Activated CD8-positive, alpha-beta memory T cell treated with anti-CD3 and anti-CD28 coated beads for 1 hour (primary cell): ENCODE measurements at places on chromosomes 5 and 9.

- DNase-seq: no peak
Measured at GRCh38 chr5:9699681-9700080, 69.5 kb upstream of the TAS2R1 start.

DNA sequence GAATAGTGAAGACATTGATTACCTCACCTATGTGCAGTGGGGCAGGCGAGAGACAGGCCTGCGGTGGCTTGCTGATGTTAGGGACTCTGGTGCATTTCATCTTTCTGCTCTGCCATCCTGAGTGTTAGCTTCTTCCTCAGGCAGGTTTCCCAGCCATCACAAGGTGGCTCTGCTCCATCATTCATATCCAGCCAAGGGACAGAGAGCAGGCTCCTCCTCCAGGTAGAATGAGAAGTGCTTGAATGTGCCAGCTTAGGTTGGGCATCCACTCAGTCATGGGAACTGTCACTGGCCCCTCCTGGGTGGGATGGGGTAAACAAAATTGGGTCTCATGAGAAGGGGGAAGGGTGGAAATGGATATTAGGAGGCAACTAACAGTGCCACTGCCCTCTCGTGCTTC, 24.8 kb downstream of the GPR107 start:
- DNase-seq: no peak

- DNase-seq: no peak
Measured at GRCh38 chr5:22892441-22892840, 39.3 kb upstream of the CDH12 start.

DNA sequence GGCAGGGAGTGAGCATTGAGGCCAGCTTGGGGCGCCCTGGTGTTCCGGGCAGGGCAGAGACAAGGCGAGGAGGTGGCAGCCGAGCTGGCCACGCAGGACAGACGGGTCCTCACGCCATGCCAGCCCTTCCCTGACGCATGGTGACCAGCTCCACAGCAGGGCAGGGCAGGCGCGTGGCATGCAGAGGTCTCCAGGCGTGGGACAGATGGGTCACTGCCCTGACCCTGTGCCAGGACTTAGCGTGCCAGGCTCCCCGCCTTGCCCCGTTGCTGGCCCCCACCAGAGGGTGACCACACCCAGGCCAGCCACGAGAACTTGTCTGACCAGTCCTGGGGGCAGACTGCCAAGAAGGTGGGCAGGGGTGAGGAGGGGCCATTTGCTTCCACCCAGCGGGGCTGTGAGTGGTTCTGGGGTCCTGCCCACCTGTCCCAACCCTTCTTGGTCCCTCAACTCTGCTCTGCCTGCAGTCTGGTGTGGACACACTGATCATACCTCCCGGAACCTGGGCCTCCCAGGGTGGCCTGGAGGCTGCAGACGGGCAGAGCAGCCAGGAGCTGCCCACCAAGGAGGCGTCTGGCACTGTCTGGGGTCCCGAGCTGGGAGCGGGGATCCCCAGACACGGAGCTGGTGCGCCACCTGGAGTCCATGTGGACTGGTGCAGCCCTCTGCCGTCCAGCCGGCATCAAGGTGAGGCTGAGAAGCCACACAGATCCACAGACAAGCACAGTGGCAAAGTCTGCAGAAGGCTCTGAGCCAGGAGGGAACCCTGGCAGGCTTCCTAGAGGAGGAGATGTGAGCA, at the start of gene RNF224:
Gene RNF224, plus strand, starts transcription at position 449 of the 799 bp plus-strand sequence. CDS start 834 bp downstream, outside the sequence.
- peak; percentile 74 for DNase-seq

- DNase-seq: no peak
Measured at GRCh38 chr5:56108246-56108645, 113.5 kb upstream of the IL6ST start.

- DNase-seq: no peak
Measured at GRCh38 chr9:93636667-93637066, 60.3 kb downstream of the PHF2 start.

- no peak for DNase-seq
Measured at GRCh38 chr5:137758715-137759306, 4.6 kb upstream of the HNRNPA0 start.

DNA sequence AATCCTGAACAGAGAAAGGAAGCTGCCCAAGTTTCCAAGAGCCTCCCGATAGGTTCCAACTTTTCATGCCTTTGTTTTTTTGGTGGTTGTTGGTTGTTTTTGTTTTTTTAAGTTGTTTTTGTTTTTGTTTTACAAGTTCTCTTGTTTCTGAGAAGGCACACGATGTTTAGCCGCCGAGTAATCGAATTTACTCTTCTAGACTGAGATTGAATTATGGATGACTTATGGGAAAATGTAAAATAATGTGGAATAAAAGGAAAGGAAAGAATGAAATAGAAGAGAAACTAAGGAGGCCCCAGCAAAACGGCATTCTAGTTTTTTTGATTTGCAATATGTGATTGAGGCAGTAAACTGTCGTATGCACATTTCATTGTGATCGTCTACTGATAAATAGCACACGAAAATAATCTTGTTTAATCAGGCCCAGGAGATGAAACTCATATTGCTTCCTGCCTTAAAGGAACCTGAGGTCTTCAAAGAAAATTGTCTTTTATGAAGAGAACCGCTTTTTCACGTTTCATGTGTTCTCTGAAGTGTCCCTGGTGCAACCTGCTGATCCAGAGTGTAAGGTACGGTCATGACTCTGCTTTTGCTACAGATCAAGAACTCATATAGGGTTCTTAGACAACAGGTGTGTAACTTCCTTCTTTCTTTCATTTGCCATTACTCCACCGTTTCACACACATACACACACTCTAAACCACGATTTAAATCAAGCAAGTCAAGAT, 1.3 kb upstream of the GNAQ start:
- no peak for DNase-seq

DNA sequence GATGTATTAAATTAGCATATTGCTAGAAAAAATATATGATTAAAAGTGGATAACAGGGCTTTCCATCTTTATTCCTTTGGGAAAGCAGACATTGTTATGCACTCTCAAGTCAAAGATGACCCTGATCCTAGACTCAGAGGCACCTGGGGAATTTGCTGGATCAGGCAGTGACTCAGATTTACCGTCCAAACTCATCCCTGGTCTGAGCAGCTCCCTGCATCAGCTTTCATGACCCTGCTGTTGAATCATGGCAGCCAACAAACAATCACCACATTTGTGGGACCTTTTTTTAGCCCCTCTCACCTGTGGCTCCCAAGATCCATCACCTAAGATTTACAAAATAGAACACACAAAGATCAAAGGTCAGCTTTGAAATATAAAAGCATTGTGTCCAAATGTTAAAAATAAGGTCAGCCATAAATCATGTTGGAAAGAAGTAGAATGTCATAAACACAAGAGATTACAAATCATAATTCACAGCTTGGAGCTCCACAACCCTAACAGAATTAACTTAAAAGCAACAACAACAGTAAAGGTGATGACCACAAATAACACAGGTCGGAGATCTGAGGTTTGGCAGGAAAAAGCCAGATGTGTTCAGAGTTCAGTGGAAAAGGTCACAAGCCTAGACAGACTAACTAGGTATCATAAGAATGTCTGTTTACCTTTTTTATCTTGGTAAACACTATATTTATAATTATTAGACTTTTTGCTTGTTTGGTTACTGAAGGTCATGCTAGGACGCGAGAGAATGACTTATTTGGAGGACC, 55.5 kb downstream of the ZFAND5 start:
- DNase-seq: no peak

DNA sequence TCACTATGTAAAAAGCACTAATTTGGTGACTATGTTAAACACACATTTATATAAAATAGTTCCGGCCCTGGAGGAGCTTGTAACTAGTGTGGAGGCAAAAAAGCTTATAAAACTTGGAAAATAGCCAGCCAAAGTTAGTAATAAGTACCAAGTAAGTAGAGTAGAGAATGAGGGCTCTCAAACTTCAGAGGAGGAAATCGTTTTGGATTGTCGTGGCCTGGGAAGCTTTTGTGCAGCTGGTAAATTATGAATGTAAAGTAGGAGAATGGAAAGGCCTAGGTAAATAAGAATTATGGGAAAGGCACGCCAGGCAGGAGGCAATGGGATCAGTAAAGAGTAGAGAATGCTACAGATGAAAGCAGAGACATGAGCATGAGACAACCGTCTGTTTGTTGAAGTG, 832.7 kb upstream of the ZNF608 start:
- DNase-seq: no peak
